CD4-positive, alpha-beta T cell treated with Interferon alpha-2 for 1 hour (primary cell): ENCODE measurements at places on chromosomes 7 and 10.

DNA sequence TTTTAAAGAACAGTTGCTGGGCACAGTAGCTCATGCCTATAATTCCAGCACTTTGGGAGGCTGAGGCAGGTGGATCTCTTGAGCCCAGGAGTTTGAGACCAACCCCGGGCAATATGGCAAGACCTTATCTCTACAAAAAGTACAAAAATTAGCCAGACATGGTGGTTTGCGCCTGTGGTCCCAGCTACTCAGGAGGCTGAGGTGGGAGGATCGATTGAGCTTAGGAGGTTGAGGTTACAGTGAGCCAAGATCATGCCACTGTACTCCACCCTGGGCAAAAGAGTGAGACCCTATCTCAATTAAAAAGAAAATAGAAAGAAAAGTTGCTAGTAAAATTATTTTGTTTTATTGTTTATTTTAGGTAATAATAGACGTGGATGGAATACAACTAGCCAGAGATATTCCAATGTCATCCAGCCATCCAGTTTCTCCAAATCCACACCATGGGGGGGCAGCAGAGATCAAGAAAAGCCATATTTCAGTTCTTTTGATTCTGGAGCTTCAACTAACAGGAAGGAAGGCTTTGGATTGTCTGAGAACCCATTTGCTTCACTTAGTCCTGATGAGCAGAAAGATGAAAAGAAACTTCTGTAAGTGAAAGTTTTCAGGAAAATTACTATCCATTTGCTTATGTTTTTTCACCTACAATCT is 3.0 kb downstream of the NUP42 start:
- no peak for DNase-seq

DNA sequence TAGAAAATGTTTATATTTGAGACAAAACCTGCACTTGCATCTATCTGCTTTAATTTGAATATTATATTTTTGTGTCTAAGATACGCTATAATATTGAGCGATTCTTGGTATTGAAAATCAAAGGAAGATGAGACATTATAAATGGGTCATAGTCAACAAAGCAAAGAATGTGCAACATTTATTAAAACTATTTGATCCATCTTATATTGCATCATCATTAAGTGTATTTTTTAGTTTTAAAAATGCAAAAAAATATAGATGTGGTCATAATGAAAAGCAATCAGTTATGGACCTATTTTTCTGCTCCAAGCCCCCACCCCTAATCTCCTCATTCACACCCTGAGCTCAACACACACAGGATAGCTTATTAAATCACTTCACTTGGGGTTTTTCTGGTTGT is 847.3 kb downstream of the NRG3 start:
- DNase-seq: no peak

DNA sequence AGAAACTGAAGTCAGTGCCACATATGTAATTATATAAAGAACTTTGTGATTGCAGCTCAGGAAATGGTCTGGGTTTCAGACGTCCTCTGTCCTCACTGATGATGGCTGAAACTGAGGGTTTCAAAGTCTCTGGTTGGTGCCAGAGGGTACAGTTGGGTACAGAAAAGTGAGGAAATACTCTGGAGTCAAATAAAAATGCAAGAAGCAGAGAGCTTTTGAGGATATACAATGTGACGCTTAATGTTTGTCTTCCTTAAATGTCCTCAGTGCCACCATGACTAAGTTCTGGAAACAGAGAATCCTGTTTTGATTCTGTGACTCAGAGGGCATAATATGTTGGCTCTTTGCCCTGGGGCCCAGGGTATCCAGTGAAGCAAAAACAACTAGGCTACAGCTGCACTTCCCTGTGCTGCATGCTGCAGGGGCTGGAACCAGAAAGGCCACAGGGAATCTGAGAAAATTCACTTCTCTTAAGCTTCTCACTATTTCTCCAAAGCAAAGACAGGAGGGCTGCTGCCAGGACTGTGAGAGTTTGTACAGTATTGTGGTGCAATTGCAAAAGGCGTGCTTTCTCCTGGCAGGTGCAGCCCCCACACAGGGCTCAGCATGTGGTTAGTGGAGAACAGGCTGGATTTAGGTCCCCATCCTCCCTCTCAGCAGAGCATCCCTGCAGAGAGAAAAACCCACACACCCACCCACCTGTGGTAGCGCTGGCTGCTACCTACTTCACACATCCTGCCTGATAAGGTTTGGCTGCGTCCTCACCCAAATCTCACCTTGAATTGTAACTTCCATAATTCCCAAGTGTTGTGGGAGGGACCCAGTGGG is 169.5 kb upstream of the SVIL start:
- no peak for DNase-seq

DNA sequence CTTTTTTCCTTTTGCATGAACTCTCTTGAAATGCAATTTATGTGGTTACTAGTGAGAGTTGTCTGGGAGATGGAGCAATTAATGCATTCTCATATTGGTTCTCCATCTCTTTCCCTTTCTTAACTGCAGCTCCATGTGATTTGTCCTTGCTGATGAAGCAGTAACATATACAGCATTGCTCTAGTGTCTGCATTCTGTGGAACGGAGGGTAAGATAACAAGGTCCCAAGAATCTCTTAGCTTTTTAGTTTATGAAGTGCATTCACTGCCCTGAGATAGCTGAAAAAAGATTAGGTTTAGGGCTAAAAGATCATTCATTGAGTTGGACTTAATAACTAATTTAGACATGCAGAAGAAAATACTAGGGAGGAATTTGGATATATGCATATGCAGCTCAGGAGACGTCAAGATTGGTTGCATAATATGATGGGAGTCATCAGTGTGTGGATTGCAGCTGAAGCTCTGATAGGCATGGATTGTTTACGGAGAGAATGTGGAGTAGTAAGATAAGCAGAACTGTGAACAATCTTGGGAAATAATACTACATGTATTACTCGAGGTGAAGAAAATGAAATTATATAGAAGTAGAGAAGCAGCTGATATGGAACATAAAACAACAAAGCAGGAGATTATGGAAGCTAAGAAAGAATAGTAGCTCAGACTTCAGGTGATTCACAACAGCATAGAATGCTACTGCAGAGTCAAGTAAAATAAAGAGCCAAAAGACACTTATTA is 404.7 kb downstream of the ARL4A start:
- no peak for DNase-seq

GRCh38 chr7:144941127-144941526 is 105.3 kb upstream of the TPK1 start:
- no peak for DNase-seq

GRCh38 chr10:47087667-47088066 is 176.4 kb downstream of the PTPN20 start:
- DNase-seq: no peak

GRCh38 chr7:76395965-76396726 is 13.4 kb downstream of the SSC4D start:
- DNase-seq: no peak

DNA sequence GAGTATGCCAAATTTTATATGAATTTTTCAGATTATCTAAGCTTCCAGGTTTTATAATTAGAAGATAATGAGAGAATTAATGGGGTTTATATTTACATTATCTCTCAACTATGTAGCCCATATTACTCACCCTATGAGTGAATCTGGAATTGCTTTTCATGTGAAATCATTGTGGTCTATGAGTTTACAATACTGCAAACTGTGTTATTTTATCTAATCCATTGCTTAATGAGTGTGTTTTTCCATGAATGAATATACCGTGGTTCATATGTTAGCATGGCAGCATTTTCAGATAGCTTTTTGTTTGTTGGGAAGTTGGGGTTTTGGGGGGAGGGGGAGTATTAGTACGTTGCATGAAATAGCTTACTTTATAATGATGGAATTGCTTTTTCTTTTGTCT is 44.5 kb downstream of the FGFBP3 start:
- DNase-seq: no peak

DNA sequence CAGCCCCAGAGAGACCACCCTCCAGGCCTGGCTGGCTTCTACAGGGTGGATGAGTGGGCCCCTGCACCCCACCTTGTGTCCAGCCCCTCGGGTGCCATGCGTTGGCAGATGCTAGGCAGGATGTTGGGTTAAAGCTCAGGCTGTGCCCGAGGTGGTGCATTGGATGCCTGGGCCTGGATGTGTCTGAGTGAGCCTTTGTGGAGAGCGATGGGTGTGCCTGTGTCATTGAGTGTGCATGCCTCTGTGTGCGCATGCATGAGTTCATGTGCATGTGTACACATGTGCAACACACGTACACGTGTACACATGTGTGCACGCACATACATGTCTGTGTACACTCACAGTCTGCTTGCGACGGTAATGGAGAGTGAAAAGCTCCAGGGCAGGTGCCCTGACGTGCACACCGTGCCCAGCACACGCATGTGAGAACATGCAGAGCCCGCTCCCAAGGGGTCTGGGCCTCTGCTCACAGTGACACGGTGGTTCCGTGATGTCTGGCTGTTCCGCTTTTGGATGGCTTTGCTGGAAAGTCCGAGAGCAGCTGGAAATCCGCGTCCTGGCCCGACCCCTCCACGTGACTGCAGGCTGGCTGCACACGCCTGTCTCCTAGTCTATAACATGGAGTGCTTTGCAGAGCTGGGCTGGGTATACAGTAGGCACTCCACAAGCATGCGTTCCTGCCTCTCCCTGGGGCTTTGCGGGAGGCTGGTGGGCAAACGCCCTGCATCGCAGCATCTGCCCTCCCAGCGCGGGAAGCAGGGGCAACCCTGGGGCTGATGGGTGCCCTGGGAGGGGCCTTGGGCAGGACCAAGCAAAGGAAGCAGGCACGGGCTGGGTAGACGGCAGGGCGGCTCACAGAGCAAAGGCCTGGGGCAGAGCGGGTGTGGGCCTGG is 36.9 kb downstream of the ELFN1 start:
- DNase-seq: no peak

DNA sequence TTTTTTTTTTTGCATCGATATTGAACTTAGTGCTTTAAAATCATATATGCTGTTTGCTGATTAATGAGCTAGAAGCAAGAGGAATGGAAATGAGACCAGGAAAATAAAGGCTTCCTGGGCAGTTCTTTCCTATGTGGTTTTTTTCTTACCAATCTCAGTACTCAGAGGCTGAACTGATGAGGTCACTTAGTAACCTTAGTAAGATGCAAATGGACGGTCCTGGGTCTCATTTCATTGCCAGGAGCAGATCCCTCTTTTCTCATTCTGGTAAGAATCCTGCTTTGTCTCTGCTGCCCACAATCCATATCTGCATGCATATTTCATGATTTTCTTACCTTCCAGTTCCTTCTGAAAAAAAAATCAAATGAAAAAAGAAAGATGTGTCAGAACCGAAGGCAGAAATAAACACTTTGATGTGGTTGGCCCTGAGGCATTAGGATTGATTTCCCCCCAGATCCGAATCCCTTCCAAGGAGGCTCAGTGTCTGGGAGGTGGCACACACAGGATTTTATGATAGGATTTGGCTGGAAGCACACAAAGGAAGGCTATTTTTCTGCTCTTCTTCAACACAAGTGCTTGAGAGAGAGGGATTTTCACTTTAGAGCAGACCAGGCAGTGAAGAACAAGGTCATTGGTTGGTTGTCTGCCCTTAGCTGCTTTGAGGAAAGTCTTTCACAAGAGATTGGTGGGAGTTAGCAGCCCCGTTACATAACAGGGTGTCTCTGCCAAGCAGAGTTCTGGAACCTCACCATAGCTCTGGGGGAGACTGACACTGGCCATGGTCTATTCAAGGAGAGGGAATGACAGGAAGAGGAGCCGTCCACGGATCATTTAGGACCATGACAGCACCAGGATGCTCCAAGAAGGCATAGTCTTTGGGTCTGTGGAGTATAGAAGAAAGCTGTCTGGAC is 150.0 kb downstream of the CAMK1D start:
- DNase-seq: no peak

DNA sequence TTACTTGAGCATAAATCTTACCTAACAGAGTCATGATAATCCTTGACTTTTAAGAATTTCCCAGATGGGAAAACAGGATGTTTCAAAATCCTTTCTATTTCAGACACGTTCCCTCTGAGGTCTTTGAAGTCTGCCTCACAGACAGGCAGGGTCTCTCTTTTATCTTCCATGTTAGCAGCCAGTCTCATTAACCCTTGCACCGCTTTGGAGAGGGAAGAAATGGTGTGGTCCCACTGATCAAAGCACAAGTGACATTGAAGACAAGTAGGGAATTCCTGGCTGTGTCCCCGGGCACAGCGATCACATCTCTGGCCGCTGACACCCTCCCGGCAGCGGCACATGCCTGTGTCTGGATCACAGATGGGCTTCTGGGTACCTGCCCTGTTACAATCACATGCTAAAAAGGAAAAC is 52.7 kb upstream of the LAMB1 start:
- DNase-seq: no peak
